ENCODE measurements at places on chromosomes 13 and 19. TPM values are rescaled to one million over a fixed set of nuclear protein-coding genes. Genes with fewer than 3 reads are reported as not detected.

GRCh38 chr13:20840568-20840967 is 62.0 kb downstream of the XPO4 start:
- no peak for DNase-seq

DNA sequence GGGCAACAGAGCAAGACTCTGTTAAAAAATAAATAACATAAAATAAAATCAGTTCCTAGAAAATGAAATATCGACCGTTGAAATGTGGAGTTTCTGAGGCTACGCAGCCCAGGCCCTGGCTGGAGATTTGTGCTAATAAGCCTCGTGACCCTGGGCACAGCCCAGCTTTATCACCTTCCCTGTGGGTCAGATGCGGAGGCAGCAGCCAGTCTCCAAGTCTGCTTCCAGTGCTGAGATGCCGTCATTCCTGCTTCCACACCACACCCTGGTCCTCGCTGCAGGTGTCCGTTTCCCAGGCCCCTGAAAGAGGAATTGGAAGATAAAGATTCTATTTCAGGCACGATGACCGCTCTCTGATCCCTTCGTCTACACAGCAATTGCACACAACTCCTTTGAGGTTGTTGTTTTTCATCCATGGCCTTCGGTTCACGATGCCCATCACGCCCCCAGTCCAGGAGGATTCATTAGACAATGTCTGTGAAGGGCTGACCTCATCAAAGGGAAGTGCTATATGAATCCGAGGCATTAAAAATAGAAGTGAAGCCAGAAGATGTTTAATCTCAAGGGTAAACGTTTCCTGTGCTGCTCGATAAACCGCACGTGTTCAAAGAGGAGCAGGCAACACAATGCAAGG is 48.3 kb upstream of the ATP11A start:
- DNase-seq, result no peak

GRCh38 chr13:48741377-48741776 is 87.6 kb downstream of the CYSLTR2 start:
- DNase-seq, result peak; percentile 40

- DNase-seq, result no peak
Measured at GRCh38 chr19:55579766-55580621, 654 bp downstream of the ZNF579 start.

- DNase-seq, result no peak
Measured at GRCh38 chr19:55258476-55258827, 365 bp downstream of the PPP6R1 start.

GRCh38 chr19:44684892-44685863 is 13.8 kb upstream of the CEACAM16 start:
- DNase-seq, result no peak

GRCh38 chr19:29364224-29364726 is 151.3 kb upstream of the UQCRFS1 start:
- DNase-seq, result no peak

- no peak for DNase-seq
Measured at GRCh38 chr19:10887616-10888367, 16.4 kb downstream of the CARM1 start.

DNA sequence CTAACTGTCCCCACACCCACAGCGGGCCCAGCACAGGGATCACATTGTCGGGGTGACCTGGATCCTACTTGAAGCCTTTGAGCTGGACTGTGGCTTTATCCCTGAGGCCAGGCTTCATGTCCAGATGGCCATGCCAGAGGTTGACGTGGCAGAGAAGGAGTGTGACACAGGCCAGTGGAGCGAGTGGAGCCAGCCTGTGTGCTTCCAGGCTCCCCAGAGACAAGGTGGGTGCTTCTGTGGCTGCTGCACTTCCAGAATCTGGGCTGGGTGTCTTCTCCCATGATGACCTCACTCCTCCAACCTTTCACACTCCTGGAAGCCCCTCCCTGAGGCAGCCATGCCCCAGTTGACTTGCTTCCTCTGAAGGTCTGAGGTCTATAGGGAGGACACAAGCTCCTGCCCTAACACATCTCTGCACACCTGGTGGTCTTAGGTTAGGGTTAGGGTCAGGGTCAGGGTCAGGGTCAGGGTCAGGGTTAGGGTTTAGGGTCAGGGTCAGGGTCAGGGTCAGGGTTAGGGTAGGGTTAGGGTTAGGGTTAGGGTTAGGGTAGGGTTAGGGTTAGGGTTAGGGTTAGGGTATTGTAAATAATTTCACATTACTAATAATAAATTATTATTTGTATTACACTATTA is 13.1 kb upstream of the MZF1 start:
- no peak for DNase-seq

- no peak for DNase-seq
Measured at GRCh38 chr19:10111405-10111811, at the start of gene P2RY11. Gene P2RY11, plus strand, starts transcription at chr19:10111693. Its CDS starts 29 bp downstream, at chr19:10111722.

DNA sequence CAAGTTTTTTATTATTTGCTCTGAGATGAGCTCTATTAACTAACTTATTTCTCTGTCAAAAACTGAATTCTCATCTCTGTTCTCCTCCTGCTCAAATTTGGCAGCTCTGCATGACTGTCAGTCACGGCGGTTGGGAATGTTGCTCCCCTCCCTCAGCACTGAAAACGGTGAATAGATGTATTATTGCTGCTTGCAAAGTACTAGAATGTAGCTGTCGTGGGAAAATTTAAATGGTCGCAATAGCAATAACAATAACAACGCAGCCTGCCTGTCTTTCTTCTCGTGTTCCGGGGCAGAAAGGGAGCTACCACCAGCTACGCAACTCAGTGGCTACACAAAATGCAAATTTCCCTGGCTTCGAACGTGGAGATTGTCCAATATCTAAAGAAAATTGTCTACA is 125.6 kb upstream of the FRY start:
- no peak for DNase-seq

DNA sequence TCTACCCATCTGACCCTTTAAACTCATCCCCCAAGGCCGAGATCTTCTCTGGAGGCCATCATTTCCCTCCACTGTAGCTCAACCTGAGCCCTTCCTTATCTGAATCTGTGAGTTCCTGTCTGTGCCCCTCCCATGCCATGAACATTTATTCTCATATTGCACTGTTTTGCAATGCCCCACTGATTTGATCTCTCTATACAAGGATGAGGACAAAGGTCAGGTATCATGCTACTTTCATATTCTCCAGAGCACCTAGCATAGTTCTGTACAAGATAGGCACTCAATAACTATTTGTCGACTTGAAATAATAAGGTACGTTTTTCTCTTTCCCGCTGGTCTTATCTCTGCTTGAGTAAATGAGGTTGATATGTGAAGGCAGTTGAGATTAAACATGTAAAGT is 135.5 kb downstream of the KLF5 start:
- no peak for DNase-seq

DNA sequence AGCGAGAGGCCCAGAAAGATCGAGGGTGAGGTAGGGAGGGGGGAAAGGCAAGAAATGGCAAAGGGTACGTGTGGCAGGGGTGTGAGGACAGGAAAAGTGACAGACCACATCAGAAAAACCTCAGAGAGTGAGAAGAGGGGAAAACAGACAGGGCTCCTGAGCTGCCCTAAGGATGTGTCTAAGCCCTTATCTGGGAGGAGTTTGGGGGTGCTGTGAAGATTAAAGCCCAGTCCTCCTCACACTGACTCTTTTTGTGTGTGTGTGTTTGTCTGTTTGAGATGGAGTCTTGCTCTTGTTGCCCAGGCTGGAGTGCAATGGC is 703 bp upstream of the PTH2 start:
- no peak for DNase-seq

DNA sequence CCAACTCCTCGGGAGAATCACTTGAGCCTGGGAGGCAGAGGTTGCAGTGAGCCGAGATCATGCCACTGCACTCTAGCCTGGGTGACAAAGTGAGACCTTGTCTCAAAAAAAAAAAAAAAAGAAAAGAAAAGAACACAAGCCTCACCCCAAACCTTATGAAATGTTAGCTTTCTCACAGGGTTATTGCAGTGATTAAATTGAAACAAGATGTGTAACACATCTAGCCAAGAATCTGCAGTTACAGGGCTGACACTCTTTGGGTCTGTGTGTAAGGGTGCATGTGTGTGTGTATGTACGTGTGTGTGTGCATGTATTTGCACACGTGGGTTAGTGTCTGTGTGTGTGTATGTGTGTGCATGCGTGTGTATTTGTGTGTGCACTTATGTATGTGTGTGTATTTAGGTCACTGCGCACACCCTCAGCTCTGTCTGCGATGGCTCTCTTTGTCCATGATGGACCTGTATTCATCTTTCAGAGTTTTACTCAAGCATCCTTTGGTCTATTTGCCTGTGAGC is 336.3 kb downstream of the UQCRFS1 start:
- DNase-seq, result no peak

DNA sequence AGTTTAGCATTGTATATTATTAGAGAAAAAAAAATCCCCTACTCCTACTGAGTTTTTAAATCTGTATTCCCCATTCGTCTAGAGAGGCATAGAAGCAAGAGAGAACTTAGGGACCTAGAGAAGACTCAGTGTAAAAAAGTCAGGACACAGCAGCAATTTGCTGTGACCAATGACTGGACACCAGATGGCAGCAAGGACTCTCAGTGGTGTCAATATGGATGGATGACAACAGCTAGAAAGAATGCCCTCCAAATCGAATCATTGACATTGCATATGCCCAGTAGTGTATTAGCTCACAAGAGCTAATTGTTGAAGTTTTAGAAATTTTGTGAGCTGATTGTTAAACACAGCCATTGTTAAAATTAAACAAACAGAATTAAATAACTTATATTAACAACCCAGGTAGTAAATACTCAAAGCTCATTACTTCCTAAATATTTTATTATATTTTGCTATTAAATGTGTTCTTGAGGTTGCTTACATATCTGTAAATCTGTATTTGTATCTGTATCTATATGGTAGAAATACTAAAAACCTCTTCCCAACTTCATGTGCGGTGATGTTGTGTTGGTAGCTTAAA is 43.9 kb downstream of the SIAH3 start:
- DNase-seq, result peak; percentile 69

DNA sequence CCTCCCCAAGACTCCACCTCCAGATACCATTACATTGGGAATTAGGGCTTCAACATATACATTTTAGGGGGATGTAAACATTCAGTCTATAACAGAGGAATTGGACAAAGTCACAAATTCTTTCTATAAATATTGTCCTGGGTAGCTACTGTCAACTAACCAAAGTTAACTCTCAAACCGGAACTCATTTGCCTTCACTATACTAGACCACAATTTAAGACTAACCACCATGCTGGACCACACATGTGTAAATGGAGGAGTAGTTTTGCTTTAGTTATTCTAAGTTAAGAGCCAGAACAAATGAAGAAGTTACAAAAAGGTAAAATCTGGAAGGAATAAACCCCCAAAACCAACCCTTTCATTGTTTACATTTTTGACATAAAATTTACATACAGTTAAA is 222.8 kb downstream of the NDFIP2 start:
- no peak for DNase-seq

DNA sequence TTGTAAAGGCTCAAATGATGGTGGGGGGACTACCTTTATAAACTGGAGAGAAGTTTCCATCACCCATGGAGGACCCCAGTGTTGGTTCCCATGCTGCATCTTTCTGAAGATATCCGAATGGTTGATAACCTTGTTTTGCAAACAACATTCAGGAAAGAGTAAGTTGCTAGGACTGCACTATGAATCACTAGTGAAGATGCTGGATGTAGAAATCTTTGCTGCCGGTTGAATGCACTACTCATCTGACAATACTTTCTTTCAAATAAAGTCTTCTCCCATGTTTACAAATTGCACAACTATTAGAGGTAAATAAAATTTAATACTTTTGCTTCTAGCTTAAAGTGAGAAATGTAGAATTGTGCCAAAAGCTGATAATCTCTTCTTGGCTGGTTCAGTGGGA is 198.4 kb upstream of the SLITRK6 start:
- no peak for DNase-seq

DNA sequence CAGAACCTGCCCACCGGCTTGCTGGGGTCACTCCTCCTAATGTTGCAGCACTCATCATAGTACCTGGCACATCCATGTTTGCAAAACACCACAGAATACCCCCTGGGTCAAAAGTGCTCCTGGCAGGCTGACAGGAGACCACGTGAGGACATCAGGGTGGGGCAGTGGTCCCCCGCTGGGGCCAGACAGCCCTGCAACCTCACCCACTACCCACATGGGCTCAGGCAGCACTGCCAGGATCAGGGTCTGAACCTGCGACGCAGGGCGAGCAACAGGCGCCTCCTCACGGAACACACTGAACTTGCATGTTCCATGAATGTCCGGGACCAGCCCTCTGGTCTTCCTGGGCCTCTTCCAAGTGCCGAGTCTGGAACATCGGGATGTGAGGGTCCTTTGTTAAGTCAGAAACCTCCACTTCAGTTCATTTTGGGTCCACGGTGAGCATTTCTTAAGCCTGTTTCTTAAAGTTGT is 1.4 kb upstream of the SLC7A9 start:
- DNase-seq, result no peak

- no peak for DNase-seq
Measured at GRCh38 chr13:31282741-31283455, 83.1 kb downstream of the B3GLCT start.

DNA sequence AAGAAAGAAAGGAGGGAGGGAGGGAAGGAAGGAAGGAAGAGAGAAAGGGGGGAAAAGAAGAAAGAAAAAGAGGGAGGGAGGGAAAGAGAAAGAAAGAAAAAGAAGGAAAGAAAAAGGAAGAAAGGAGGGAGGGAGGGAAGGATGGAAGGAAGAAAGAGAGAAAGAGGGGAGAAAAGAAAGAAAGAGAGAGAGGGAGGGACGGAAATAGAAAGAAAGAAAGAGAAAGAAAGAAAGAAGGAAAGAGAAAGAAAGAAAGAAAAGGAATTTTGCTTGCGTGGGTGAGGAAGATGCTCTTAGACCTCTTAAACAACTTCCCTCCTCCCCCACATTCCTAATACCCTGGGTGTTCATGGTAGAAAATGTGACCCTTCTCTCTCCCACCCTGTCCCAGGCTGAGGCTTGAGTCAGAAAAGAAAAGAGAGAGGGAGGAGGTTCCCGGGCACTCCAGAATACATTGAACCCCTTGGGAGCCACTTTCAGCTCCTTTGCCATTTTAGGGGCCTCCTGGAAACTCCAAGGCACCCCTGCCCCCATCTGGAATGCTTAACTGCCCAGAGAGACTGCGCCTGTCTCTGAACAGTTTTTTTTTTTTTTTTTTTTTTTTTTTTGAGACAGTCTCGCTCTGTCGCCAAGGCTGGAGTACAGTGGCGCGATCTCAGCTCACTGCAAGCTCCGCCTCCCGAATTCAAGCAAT is 9.2 kb upstream of the KANK3 start:
- no peak for DNase-seq

GRCh38 chr13:95437561-95437960 is 115.0 kb upstream of the CLDN10 start:
- DNase-seq, result no peak

GRCh38 chr19:49677231-49677900 is at the start of gene PRMT1:
Gene PRMT1, plus strand, starts transcription at chr19:49677271. Its CDS starts 10 bp downstream, at chr19:49677281.
- DNase-seq, result peak; percentile 61

GADD45B gene
- total RNA-seq, result 42.0 TPM

OLFM2 gene
- total RNA-seq, result 0.39 TPM

ICAM5 gene
- total RNA-seq, result under 0.01 TPM

ZIK1 gene
- 7.7 TPM for total RNA-seq

ZNF793 gene
- total RNA-seq, result 0.39 TPM

GIPR gene
- not detected for total RNA-seq

KLHL1 gene
- not detected for total RNA-seq

LINGO3 gene
- not detected for total RNA-seq

WDR62 gene
- total RNA-seq, result 2.7 TPM

FGF22 gene
- total RNA-seq, result not detected

CFAP97D2 gene
- not detected for total RNA-seq

ATP7B gene
- 5.1 TPM for total RNA-seq

LHB gene
- total RNA-seq, result 0.89 TPM

MAMSTR gene
- under 0.01 TPM for total RNA-seq
